ENCODE measurements at places on chromosomes 7 and 10.

GRCh38 chr10:96560966-96561887 lies 25.6 kb downstream of the TM9SF3 start:
- no peak for DNase-seq

GRCh38 chr7:150360363-150361058 lies 8.1 kb upstream of the REPIN1 start:
- DNase-seq, result no peak

DNA sequence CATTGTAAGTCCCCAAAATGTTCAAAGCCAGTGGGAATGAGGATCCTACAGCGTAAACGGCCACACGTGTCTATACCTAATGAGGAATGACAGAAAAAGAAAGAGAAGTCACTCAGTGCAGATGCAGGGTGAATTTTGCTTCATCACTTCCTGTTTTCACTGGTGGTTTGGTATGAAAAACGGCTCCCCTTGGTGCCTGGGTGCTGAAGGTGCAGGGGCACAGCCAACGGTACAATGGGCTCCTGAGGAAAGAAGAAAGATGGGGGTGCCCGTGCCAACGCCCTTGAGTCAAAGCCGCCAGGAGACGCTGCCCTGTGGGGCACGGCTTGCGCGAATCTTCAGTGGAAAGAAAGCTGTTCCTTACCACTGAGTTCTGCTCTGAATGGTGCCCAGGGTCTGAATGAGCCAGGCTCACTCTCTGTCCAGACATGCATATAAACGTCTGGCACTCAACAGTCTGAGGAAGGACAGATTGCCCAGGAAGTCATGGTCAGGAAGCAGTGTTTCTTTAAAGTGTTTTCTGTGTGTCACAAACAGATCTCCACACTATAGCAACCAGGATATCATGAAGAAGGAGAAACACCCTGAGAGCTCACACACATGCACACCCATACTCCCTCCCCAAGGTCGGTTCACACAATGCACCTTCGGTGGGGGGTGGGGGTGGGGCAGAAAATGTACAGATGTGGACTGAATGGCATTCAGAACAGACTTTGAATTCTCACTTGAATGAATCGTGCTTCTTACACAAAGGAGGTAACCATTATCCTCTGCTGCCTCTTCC lies 105.8 kb downstream of the ELMO1 start:
- no peak for DNase-seq

DNA sequence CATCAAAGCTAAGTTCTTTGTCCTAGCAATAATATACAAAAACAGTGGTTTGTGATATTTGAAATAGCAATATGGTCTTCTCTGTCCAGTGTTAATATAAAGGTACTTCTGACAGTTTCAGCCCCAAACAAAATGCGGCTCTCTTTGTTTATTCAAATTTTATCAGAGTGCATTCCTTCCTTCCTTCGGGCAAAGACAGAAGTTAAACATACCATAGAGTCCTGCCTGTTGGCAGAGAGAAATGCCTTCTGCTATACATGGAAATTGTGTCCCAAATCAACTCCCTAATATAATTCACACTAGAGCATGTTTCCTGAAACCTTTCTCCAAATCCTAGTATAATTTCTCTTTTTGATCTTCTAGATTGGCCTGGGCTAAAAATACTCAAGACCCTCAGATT lies 21.2 kb upstream of the ATE1 start:
- DNase-seq, result no peak

GRCh38 chr7:65235586-65235985 lies 138.1 kb upstream of the ZNF92 start:
- DNase-seq, result no peak

- no peak for DNase-seq
Measured at GRCh38 chr7:65239707-65240352, 133.8 kb upstream of the ZNF92 start.

- peak; percentile 44 for DNase-seq
Measured at GRCh38 chr10:14478604-14479003, 147.9 kb upstream of the FRMD4A start.

GRCh38 chr7:78535655-78536054 lies 737.1 kb downstream of the PHTF2 start:
- no peak for DNase-seq

GRCh38 chr7:107125475-107125874 lies 43.3 kb upstream of the HBP1 start:
- peak; percentile 92 for DNase-seq

Data from NCI-H1105 treated with DMSO at 0.1 percent for 48 hours (cell line).